NCI-H748 treated with DMSO at 0.1 percent for 48 hours (cell line): ENCODE measurements at places on chromosomes 2 and 18.

- DNase-seq, result no peak
Measured at GRCh38 chr2:46379213-46380037, 82.2 kb downstream of the EPAS1 start.

GRCh38 chr2:137500599-137500998 lies 463.7 kb upstream of the HNMT start:
- no peak for DNase-seq

GRCh38 chr2:68667371-68667770 lies 24.0 kb downstream of the PROKR1 start:
- DNase-seq, result no peak

DNA sequence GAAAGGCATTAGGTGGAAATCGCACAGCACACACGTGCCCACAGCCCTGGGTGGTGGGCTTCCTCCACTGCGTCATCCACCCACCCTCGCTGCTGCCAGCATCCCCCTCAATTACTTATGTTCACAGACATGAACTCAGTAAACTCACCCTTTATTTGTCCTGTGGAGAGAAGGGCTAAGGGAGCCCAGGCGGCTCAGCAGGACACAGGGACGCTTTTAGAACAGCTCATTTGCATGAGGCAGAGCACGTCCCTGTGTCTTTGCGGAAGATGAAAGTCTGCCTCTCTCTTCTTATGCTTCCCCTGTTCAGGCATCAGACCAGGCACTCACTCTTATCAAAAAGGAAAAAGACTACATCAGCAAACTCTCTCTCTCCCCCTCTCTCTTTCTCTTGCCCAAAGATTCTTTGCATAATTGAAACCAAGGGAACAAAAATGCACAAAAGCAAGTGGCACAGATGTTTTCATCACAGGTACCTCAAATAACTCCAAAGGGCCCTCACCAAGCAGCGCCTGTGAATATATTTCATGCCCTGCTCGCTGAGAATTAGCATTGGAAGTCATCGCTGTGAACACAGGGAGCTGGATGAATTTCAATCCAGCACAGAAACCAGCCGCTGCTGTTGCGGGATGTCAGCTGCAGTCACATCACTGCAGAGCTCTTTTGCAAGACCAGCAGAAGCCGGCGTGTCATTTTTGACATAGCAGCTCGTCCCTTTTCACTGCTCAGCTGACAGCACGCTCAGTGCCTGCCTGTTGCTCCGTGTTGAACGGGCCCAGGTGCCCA lies 376.3 kb upstream of the MYT1L start:
- no peak for DNase-seq

- no peak for DNase-seq
Measured at GRCh38 chr18:23354625-23355024, 98.5 kb upstream of the RIOK3 start.

- DNase-seq, result peak; percentile 91
Measured at GRCh38 chr2:39696101-39696553, 30.4 kb downstream of the TMEM178A start.

GRCh38 chr18:58639751-58640427 lies 11.0 kb upstream of the ALPK2 start:
- DNase-seq, result no peak

DNA sequence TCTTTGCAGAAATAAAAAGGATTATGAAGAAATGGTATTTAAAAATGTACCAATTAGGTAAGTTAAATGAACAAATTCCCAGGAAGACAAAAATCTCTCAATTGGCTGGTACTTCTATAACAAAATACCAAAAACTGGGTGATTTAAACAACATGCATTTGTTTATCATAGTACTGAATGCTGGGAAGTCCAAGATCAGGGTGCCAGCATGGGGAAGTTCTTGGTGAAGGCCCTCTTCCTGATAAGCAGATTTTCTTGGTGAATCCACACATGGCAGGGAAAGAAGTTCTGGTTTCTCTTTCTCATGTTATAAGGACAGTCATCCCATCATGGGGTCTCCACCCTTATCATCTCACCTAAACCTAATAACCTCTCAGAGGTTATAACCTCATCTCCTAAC lies 271.6 kb upstream of the SETBP1 start:
- DNase-seq, result no peak

GRCh38 chr2:23760736-23761135 lies 166.2 kb downstream of the ATAD2B start:
- DNase-seq, result no peak

DNA sequence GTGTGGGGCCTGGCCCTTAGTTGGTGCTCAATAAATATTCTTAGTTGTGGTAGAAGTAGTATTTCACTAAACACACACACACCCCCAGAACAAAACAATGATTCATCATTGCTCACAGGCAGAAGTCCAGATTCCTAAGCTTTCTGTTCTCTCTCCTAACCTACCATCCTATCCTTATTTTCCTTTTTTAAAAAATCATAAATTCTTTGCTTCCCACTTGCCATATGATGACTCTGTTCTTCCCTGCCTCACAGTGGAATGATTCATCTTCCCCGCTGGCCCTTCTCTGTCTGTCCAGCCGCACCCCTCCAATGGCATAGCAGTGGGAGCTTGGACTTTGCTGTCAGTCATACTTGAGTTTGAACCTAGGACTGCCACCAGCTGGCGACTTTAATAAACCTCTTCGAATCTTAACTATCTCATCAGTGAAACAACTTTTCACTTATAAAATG lies 5.2 kb downstream of the EML6 start:
- DNase-seq, result no peak

- no peak for DNase-seq
Measured at GRCh38 chr2:215460682-215461382, 25.0 kb upstream of the FN1 start.
